PC-3 (cell line): ENCODE measurements at places on chromosomes 12 and 14. TPM values are rescaled to one million over a fixed set of nuclear protein-coding genes. Genes with fewer than 3 reads are reported as not detected.

SLC4A8 gene
- 3.3 and 4.2 TPM in 2 replicates for total RNA-seq

TEX52 gene
- total RNA-seq, result not detected in 2 replicates

SMOC1 gene
- total RNA-seq, result not detected in 2 replicates

IL22 gene
- total RNA-seq, result not detected in 2 replicates

- no peak overlapping the region for H3K4me3 ChIP-seq
- DNase-seq, result no peak
- H3K27ac ChIP-seq, result no peak overlapping the region
- H3K36me3 ChIP-seq, result no peaks in the 10 kb centered on the region
These were observed 98.7 kb downstream of the ERGIC2 start for GRCh38 chr12:29282031-29282816.

DNA sequence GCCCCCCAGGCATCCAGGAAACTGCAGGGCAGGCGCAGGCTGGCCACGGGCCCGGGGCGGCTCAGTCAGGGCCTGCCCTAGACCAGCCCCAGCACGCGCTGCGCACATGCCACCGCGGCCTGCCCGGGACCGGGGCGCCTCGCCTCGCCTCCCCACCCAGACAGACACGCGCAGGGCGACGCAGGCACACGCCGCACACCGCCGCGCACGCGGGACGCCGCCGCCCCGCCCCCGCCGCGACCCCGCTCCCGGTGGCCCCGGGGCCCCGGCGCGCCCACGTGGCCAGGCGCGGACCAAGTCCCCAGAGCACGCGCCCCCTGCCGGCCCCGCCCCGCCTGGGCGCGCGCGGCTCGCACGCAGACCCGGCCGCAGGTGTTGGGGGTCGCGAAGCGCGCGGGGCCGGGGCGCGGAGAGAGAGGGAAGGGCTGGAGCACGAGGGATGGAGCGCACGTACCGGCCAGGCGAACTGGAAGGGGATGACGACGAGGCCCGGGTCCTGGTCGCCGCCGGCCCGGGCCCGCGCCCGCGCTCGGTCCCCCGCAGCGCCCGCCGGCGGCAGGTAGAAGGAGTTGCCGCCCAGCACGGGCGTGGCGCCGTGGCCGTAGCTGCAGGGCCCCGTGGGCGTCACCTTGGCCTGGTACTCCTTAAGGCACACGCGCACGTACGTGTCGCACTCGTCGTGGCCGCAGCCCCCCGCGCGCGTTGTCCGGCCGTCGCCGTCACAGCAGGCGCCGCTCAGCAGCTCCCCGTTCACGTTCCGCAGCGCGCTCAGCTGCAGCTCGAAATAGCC lies 1.1 kb downstream of the JAG2 start:
- H3K36me3 ChIP-seq, result no peaks in the 10 kb centered on the region
- peak; percentile 50 for DNase-seq
- H3K4me1 ChIP-seq, result peaks cover 21% of the 10 kb centered on the region

DNA sequence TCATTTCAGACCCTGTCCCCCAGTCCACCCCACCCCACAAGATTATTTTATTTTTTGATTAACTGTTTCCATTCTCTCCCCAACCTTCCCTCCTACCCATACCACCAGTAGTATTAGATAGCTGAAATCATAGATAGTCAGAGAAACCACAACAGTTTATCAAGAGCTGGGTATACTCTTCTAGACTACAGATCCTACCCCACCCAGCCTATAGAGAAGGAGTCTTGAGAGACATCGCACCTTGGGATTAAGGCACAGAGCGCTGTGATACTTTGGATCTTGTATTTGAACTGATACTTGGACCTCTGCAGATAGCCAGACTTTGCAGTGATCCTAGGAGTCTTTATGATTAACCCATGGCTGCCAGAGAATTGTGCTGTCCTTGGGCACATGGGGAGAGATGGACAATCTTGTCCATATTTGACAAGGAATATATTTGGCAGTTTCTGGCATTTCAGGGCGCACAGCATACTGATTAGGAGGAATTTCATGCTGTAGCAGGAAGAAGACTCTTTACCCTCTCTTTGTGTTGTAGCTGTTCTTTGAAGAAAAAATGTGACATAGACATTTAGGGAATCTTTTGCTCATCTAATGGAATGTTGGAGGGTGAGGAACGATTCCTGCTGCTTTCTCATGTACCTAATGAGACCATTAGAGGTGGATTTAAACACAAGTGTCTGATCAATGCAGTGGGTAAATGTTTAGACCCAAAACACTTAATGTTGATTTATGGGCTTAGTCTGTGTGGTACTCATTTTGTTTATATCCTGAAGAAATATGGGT lies 982 bp downstream of the RBMS2 start:
- peak overlapping the region; percentile 72 for H3K4me3 ChIP-seq
- peak overlapping the region; percentile 64 for H3K27ac ChIP-seq
- no peaks in the 10 kb centered on the region for H3K27me3 ChIP-seq

DNA sequence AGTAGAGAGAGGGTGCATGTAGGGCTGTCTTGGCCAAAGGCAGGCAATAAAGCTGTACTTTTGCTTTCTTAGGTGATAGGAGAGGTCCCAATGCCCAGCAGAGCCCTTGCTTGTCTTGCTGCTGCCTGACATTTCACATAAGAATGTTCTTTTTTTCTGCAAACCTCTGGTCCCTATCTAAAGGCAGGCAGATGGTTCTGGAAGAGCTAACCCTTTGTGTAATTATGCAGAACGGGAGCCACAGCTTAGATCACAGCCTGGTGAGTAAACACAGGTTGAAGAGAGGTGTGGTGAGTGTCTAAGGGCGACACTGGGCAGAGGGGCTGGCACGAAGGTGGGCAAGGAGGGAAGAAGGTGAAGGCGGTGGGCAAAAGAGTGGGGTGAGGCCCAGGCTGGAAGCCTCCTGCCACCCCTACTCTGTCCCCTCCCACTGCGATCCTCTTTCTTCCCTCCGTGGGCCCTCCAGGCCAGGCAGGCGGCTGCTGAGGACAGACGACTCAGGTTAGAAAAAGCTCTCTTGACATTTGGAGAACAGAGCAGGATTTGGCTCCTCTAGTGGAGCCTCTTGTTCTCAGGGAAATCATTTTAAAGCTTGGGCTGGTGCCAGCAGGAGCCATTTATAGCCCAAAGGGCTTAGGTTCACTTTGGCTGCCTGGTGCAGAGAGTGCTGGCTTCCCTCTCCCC lies 42.8 kb downstream of the PRMT8 start:
- H3K27me3 ChIP-seq, result peaks cover 9% of the 10 kb centered on the region
- DNase-seq, result peak; percentile 13
- no peak overlapping the region for H3K27ac ChIP-seq
- H3K36me3 ChIP-seq, result no peaks in the 10 kb centered on the region
- no peak overlapping the region for H3K4me3 ChIP-seq

- H3K27ac ChIP-seq, result no peak overlapping the region
- H3K27me3 ChIP-seq, result no peaks in the 10 kb centered on the region
- no peak overlapping the region for H3K4me3 ChIP-seq
- no peaks in the 10 kb centered on the region for H3K36me3 ChIP-seq
- no peaks in the 10 kb centered on the region for H3K4me1 ChIP-seq
- DNase-seq, result no peak
These were observed 838.3 kb upstream of the NOVA1 start for GRCh38 chr14:27435923-27436670.

DNA sequence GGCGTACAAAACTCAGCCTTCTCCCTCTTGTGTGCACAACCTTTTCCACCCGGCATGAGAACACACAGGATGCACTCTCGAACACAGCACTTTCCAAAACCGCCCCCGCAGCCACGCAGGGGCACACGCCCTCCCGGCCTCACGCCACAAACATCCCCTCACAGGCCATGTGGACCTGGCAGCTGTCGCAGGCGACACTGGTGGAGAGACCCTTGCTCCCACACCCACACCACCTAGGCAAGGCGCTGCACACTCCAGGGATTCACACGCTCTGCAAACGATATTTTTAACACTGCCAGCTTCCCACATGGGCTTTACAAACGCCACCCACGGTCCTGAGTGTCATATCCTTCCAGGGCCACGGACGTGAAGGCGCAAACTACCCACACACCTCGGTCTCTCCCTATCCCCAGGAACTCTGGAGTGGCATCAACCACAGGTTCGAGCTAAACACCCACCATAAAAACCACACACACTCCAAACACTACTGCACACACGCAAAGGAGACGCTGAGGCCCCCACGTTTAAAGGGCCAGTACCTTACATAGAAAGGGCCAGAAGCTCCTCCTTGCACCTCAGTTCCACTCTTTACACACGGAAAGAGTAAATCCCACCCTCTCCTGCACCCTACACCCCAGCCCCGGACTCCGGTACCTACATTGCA lies 12.4 kb upstream of the ITGB7 start:
- peaks cover under 1% of the 10 kb centered on the region; the same call in 1 of the 2 replicates for H3K36me3 ChIP-seq
- peak overlapping the region; percentile 53 for H3K27ac ChIP-seq
- no peaks in the 10 kb centered on the region for H3K27me3 ChIP-seq
- DNase-seq, result peak; percentile 49

- H3K4me3 ChIP-seq, result no peak overlapping the region
- H3K4me1 ChIP-seq, result peaks cover 25% of the 10 kb centered on the region
- no peaks in the 10 kb centered on the region for H3K36me3 ChIP-seq
These were observed 13.4 kb downstream of the ASB2 start for GRCh38 chr14:93962701-93963601.

DNA sequence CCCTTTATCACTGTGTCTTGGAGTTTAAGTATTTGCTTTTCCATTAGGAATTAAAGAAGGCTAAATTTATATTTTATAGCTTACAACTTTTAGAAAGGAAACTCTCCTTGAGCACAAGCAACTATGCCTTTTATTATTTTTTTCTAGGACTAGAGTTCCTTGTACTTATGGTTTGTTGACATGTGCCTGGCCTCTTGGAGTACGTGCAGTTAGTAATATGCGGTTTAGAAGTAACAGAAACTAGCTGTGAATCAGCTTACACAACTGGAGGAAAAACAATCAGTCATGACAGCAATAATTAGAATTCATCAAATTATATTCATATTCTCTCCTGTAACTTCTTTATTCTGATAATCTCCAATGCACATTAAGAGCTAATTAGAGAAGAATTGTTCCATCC lies 428.7 kb downstream of the AEBP2 start:
- H3K4me1 ChIP-seq, result no peaks in the 10 kb centered on the region
- peaks cover 34% of the 10 kb centered on the region for H3K27me3 ChIP-seq
- no peaks in the 10 kb centered on the region for H3K36me3 ChIP-seq
- H3K4me3 ChIP-seq, result no peak overlapping the region
- no peak overlapping the region for H3K27ac ChIP-seq

DNA sequence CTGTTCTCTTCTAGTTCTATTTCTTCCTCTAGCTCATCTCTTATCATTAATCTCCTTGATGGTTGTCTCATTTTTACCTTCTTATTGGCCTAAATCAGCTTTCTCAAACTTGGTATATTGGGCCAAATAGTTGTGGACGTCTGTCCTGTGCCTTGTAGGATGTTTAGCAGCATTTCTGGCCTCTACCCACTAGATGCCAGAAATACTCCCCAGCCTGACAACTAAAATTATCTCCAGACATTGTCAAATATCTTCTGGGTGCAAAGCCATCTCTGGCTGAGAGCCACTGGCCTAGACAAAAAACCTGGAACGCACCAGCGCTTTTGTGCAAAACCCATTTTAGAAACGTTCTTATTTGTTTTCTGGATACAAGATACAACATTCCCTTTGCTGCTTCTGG lies 38.8 kb upstream of the LRRC10 start:
- no peak overlapping the region for H3K27ac ChIP-seq
- H3K4me3 ChIP-seq, result no peak overlapping the region
- no peaks in the 10 kb centered on the region for H3K27me3 ChIP-seq
- DNase-seq, result no peak
- no peaks in the 10 kb centered on the region for H3K36me3 ChIP-seq
- no peaks in the 10 kb centered on the region for H3K4me1 ChIP-seq

DNA sequence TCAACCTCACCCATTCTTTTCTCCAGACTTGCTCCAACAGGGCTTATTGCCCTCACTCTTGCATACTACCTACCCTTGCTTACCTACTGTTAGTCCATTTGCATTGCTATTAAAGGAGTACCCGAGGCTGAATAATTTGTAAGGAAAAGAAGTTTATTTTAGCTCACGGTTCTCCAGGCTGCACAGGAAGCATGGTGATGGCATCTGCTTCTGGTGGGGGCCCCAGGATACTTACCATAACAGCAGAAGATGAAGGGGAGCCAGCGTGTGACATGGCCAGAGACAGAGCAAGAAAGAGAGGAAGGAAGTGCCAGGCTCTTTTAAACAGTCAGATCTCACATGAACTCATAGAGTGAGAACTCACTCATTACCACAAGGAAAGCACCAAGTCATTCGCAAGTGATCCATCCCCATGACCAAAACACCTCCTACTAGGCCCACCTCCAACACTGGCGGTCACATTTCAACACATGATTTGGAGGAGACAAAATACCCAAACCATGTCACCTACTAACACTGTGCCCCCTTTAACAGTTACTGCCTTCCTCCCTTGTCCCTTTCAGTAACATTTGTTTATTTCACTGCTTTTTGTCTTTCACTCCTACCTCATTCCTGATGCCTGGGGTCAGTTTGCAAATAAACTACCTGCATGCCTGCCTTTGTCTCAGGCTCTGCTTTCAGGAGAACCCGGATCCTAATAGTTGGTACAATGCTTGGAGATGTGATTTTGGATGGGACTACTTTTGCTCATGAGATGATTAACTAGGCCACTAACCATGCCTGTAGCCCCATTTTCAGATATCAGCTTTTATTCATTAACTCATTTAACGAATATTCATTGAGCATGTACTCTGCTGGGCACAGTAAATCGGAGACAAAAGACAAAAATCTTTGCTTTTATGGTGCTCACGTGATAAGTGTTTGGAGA lies 41.6 kb upstream of the CSRP2 start:
- no peaks in the 10 kb centered on the region for H3K36me3 ChIP-seq
- H3K4me1 ChIP-seq, result peaks cover 10% of the 10 kb centered on the region; the same call in 1 of the 2 replicates
- H3K27ac ChIP-seq, result no peak overlapping the region
- peaks cover 7% of the 10 kb centered on the region; the same call in 1 of the 2 replicates for H3K27me3 ChIP-seq
- DNase-seq, result no peak

DNA sequence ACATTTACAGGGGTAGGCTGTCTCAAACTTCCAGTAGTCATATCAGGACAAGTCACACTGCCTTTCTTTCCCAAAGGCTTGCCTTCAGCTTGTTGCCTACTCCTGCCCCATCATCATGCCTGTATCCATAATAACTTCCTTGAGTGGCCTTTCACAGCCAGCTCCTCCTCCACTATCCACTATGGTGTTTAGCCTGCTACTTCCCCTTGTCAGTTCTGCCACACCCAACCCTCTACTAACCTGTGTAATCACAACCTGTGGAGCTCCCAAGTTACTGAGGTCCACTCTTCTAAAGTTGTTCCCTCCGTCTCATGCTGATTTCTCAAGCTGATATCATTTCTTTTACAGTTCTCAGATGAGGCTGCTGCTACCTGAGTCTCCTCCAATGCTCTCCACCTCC lies 159.9 kb downstream of the BMP4 start:
- H3K4me3 ChIP-seq, result no peak overlapping the region
- no peak overlapping the region for H3K27ac ChIP-seq
- no peaks in the 10 kb centered on the region for H3K36me3 ChIP-seq
- H3K4me1 ChIP-seq, result peaks cover 8% of the 10 kb centered on the region; the same call in 1 of the 2 replicates

DNA sequence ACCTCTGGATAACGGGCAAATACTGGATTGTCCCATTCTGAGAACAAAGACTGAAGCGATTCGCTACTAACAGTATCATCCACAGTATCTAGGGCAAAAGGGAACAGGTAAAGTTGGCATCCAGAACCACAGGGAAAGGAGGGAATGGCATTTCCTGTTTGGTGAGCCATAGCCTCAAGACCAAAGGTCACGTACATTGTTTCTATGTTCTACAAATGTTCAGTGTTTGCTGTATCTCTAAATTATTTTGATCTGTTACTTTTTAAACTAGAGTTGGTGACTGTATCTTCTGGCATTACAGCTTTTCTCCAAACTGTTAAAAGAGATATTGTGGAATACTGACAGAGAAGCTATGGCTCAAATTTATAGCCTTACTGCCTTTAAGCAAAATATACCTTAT lies 9.7 kb downstream of the MLH3 start:
- H3K4me3 ChIP-seq, result no peak overlapping the region
- peaks cover 26% of the 10 kb centered on the region for H3K4me1 ChIP-seq
- no peaks in the 10 kb centered on the region for H3K27me3 ChIP-seq
- H3K36me3 ChIP-seq, result peaks cover 9% of the 10 kb centered on the region; the same call in 1 of the 2 replicates
